Ascending aorta (tissue), 2 donors: ENCODE measurements at places on chromosomes 7 and 10. TPM values are rescaled to one million over a fixed set of nuclear protein-coding genes. Genes with fewer than 3 reads are reported as not detected.

CCZ1B gene
- 24.6 TPM for total RNA-seq

LCOR gene
- 7.5 TPM for total RNA-seq

- no peak overlapping the region for H3K27ac ChIP-seq
- no peaks in the 10 kb centered on the region for H3K27me3 ChIP-seq
- H3K4me1 ChIP-seq: no peaks in the 10 kb centered on the region
- H3K4me3 ChIP-seq: no peak overlapping the region
- no peaks in the 10 kb centered on the region for H3K36me3 ChIP-seq
Observed at GRCh38 chr10:75014516-75015230, 96.8 kb upstream of the SAMD8 start.

- DNase-seq: no peak
- H3K4me3 ChIP-seq: no peak overlapping the region
- no peaks in the 10 kb centered on the region for H3K4me1 ChIP-seq
- no peaks in the 10 kb centered on the region for H3K36me3 ChIP-seq
Observed at GRCh38 chr7:148537435-148537834, 53.1 kb upstream of the C7orf33 start.

DNA sequence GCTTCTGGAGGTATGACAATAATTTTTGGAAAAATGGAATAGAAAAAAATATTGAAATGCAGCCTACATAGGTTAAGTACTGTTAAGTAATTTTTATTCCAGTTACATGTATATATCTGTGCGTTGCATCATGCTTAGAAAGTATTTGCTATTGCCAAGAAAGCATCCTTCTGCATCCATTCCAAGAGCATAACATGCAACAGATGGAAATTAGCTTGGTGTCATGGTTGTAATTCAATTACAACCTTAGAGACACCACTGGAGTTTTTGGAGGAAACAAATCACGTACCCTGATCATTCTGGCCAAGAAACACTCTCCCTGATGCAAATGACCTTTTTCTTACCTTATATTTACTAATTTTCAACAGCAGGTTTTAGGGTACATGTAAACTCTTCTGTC, 1.7 kb downstream of the AKR1B1 start:
- DNase-seq: no peak
- H3K4me1 ChIP-seq: peaks cover 11% of the 10 kb centered on the region
- no peaks in the 10 kb centered on the region for H3K36me3 ChIP-seq
- H3K27me3 ChIP-seq: no peaks in the 10 kb centered on the region
- no peak overlapping the region for H3K27ac ChIP-seq
- H3K4me3 ChIP-seq: peak overlapping the region; percentile 77

DNA sequence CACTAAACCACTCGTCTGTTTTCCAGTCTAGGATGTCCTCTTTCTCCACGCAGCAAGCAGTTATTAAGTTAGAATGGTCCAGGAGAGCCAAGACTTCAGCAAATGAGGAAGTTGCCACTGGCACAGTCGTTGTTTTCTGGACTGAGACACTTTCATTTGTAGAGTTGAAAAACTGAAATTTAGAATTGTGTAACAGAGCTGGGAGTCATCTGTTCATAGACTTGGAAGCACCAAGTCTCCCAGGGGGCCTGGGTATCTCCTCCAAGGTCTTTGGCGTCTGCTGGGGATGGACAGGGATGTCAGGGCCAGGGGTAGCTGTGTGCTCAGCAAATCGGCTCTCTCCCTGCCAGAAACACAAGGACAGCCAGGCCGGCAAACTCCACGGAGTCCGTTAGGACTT, 208.4 kb downstream of the FANK1 start:
- peak; percentile 65 for DNase-seq
- no peak overlapping the region for H3K27ac ChIP-seq
- H3K27me3 ChIP-seq: no peaks in the 10 kb centered on the region

- peak overlapping the region; percentile 100 for H3K27ac ChIP-seq
- peaks cover 4% of the 10 kb centered on the region for H3K4me1 ChIP-seq
- no peaks in the 10 kb centered on the region for H3K27me3 ChIP-seq
- no peaks in the 10 kb centered on the region for H3K36me3 ChIP-seq
- H3K4me3 ChIP-seq: peak overlapping the region; percentile 100
Observed at GRCh38 chr7:39948375-39948955, 1.6 kb upstream of the CDK13 start.

DNA sequence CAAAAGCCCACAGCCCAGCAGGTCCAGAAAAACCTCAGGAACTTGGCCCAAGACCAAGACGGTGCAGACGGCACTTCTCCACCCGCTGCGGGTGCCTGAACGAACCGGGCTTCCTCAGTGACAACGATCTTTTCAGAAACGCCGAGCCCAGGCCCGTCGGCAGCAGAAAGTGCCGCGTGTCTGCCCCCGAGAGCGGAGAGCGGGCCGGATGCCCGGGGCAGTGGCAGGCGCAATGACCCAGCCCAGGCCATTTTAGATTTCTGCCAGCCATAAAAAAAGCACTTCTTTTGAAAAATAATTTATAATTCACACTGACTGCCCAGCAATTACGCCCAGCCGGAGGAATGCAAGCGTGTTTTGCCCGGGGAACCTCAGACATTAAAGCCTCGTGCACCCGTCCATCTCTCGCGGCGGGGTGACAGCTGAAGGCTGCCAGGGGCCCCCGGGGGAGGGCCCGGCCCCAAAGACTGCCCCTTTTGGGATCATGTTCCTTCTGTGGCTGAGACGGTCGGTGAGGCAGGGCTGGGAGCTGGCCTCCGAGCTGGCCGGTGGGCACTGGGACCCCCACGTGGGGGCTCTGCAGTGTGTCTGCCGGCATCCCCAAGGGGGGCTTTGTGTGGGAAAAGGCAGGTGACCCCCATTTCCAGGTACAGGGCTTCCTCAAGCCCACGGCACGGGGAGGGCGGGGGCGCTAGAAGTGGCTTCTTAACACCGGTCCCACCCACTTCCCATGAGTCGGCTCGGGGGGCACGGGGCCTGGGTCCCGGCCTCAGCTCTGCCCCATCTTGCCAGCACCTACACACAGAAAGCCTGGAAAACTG, 71.3 kb upstream of the PDGFA start:
- H3K4me1 ChIP-seq: peaks cover 52% of the 10 kb centered on the region
- H3K36me3 ChIP-seq: no peaks in the 10 kb centered on the region
- peak overlapping the region; percentile 33 for H3K4me3 ChIP-seq
- peak overlapping the region; percentile 70 for H3K27ac ChIP-seq
- H3K27me3 ChIP-seq: no peaks in the 10 kb centered on the region
- no peak for DNase-seq
